ENCODE measurements at places on chromosomes 5 and 9. TPM values are rescaled to one million over a fixed set of nuclear protein-coding genes. Genes with fewer than 3 reads are reported as not detected.

The ADAMTS19 gene
- not detected for total RNA-seq

The CCDC69 gene
- 10.5 TPM for total RNA-seq

The ROR2 gene
- total RNA-seq: 13.8 TPM

The TSSK1B gene
- 0.72 TPM for total RNA-seq

The PROB1 gene
- total RNA-seq: 1.2 TPM

The CDH9 gene
- total RNA-seq: not detected

The FUT7 gene
- total RNA-seq: not detected

The EGFL7 gene
- total RNA-seq: 3.3 TPM

The TLX3 gene
- not detected for total RNA-seq

The SERINC5 gene
- total RNA-seq: 96.3 TPM

The FGF10 gene
- 1.8 TPM for total RNA-seq

The LCN1 gene
- total RNA-seq: not detected

DNA sequence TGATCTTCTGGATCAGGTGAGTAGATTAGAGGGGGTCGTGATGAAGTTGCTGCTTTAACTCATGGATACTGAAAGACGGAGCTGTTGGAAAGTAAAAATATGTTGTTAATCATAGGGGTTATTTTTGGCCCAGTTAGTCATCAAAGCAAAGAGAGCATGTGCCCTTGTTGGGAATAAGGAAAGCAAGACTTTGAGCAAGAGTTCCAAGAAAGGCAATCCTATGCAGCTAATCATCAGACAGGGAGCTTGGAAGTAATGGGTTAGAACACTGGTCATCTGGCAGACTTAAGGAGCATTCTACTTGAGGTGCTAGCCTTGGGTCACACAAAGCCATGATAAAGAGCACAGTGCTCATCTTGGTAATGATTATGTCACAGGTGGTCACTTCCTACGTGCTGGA lies 18.3 kb downstream of the ASPN start:
- DNase-seq: peak; percentile 77

DNA sequence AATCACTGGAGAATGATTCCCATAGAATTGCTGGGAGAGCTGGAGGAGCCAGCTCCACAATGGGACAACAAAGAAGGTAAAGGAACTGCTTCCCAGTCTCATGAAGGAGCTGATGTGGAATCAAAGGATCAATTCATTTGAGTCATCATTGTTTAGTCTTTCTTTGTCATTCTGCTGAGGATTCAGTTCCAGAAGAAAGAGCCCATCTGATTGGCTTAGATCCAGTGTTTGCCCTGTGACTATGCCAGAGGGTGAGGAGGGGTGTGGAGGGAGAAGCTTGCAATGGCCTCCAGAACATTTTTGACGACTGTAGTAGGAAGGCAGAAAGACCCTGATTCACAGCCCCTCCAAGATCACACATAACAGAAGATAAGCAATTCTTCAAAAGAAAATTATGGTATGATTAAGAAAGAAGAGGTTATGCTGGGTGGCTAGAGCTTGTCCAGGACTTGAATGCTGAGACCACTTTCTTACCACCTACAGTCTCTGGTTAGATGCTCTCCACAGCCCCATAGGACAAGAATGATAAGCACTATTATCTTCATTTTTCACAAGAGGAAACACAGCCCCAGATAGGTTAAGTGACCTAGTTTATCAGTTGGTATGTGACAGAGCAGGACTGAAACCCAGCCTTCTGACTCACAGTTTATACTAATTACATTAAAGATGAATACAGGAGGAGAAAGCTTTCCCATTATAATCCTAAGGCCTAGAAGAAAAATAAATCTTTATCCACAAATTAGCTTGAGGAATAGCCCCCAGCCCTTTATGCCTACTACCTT lies 363.1 kb downstream of the PRELID2 start:
- DNase-seq: no peak

- DNase-seq: peak; percentile 55
Observed at GRCh38 chr5:177105691-177106476, 19.2 kb downstream of the FGFR4 start.

- peak; percentile 54 for DNase-seq
Observed at GRCh38 chr5:59222687-59223511, 640.0 kb downstream of the RAB3C start.

- DNase-seq: no peak
Observed at GRCh38 chr5:157020511-157021222, 38.2 kb downstream of the HAVCR1 start.

- DNase-seq: no peak
Observed at GRCh38 chr5:60372786-60373185, 327.2 kb downstream of the DEPDC1B start.

DNA sequence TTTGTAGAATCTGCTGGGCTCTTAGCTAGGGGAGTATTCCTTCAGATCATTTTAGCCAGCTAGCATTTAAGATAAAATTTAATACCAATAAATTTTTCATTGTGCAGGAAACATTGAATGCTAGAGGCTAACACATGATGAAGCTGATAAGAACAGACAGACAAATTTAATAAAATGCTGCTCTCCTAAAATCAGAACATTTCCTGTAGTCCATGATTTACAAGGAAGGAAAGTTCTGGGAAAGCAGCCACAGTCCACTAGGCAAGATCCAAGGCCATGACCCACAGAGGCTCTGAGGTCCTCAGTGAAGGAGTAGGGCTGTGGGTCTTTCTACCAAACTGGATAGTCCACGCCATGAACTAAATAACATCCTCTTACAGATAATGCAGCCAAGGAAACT lies 253.0 kb downstream of the ICE1 start:
- DNase-seq: no peak

DNA sequence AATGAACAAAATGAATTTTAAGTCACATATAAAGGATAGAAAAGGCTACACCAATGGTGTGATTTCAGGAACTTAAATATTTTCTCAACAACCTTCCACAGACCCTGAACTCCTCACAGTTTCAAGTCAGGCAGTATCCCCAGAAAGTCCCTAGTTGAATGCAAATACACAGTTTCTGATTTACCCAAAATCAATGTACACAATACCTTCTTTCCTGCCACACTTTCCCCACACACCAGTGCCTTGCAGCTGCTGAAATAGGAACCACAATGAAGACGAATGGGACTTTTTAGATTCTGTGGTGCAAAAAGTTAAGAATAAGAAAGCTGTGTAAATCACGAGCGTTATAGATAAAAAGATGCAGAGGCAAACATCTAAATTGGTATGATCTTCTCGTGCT lies 552.4 kb upstream of the MEF2C start:
- DNase-seq: no peak

GRCh38 chr5:34460496-34460895 lies 195.6 kb upstream of the RAI14 start:
- DNase-seq: no peak

DNA sequence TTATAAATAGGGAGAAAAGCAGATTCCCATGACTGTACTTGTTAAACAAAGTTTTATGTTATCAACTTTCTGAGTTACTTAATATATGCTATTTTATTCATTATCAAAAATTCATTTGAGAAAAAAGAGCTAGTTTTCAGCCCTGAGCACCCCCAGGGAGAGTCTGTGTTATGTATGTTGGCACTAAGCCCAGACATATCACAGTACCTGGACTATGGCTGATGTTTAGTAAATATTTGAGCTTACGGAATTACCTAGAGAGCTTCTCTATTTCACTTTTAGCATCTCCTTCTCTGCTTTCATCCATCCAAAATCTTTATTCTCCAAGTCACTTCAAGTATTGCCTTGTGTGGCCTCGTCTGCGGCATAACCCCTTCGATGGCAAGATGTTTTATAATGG lies 225.9 kb upstream of the PCSK5 start:
- no peak for DNase-seq

DNA sequence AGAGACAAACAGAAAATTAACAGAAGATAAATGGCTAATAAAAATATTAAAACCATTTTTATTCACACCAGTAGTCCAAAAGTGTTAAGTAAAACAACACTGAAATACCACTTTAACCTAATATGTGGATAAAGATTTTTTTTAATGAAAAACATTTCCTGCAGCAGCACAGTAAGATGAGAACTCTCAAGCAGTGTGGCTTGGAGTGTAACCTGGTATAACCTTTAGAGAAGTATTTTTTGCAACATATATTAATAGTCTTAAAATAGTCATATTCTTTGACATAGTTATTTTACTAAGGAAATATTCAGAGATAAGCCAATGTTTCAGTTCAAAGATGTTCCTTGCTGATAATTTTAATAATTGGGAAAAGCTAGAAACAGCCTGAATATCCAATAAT lies 644.4 kb downstream of the PDE4D start:
- no peak for DNase-seq

- DNase-seq: peak; percentile 5
Observed at GRCh38 chr5:156149213-156149612, 177.8 kb upstream of the SGCD start.

DNA sequence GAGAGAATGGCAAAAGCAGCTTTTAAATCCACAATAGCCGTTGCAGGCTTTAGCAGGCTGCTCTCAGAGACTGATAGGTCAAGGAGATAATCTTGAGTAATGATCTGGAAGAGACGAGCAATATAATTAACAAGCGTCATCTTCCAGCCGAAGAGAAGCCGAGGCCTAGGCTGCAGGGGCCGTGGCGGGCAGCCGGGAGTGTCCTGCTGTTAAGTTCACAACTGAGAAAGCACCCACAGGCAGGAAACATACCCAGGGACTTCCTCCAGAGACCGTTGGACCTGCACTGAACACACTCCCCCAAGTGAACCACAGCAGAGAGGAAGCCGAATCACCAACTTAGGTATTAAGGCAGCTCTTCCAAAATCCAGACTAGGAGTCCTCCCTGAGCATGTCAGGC lies 182.3 kb downstream of the IRX2 start:
- no peak for DNase-seq

GRCh38 chr9:94817291-94818177 lies 91.0 kb downstream of the AOPEP start:
- DNase-seq: no peak

- DNase-seq: peak; percentile 79
Observed at GRCh38 chr9:35341585-35341984, 148.3 kb upstream of the RUSC2 start.

- no peak for DNase-seq
Observed at GRCh38 chr5:164361986-164362385, 856.6 kb downstream of the MAT2B start.

GRCh38 chr5:113236536-113237288 lies 198.1 kb downstream of the TSSK1B start:
- no peak for DNase-seq

DNA sequence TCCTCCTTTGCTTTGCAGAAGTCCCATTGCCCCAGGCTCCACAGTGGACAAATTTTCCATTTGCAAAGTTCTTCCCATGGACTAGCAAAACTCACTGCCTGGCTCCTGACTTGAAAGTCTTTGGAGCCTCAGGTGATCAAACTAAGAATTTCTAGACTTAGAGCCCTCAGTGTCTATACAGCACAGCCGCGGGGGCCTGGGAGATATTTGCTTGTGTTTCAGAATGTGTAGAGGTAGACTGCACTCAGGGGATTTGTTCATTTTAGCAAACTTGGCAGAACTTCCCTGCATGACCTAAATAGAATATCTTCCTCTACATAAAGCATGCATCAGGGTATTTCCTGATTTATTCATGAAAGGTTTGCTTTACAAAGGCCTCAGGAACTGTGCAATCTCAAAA lies 384.2 kb upstream of the ZNF462 start:
- no peak for DNase-seq

GRCh38 chr5:56538580-56538979 lies 276.8 kb upstream of the MAP3K1 start:
- no peak for DNase-seq

DNA sequence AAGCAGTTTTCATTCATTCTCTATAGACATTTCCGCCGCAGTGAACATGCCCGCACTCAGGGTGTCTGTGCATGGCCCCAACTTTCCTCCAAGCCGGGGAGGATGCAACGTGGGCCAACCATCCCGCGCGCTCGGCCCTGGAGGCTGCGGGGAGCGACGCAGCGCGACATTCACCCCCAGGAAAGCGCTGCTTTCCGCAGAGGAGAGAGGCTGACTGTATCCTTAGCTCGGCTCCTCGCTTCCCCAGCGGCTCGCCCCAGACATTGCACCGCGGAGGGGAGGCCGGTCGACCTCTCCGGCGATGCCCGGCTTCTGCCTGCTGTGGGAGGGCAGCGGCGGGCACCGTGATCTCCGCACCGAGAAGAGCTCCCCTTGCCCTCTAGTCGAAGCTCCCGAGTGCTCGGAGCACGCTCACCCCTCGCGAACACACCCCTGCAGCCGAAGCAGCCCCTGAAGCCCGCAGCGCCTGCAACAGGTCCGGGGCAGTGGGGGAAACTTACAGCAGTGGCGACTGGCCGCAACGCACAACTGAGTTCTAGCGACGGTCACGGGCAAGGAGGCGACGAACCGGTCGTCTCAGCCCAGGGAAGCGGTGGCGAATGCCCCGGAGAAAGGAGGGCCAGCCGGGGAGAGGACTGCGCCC lies 600 bp downstream of the ENC1 start:
- peak; percentile 72 for DNase-seq

GRCh38 chr9:90088856-90089255 lies 484.0 kb downstream of the GADD45G start:
- no peak for DNase-seq

DNA sequence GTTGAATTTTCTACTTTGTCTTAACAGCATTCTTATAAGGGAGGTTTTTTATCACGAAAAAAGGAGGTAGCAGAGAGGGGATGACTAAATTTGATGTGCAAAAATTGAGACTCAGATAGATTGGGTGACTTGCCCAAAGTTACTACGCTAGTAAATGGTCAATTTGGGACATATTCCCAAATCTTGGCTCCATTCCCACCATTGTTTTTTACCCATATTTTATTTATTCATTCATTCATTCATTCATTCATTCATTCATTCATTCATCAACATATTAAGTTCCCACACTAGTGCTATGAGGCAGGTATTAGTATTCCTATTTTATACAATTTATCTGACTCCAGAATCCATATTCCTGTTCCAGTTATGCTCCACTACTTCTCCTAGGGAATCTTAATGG lies 85.6 kb downstream of the HACD4 start:
- DNase-seq: no peak

- DNase-seq: no peak
Observed at GRCh38 chr9:73573235-73573634, 421.6 kb downstream of the ANXA1 start.

GRCh38 chr5:139631520-139632165 lies 16.5 kb upstream of the CXXC5 start:
- no peak for DNase-seq

DNA sequence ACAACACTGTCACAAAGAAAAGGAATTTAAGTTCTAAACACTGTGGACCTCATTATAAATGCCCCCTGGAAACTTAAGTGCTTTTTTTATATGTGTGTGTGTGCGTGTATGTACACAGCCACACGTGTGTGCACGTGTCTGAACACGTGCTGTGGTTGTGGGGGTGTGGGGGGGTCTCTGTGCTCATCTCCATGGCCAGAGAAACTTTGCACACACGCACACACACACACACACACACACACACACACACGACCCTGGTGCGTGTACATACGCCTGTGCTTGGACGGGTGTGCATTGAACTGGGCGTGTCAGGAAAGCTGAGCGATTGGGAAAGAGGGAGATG lies 27.9 kb downstream of the AMBP start:
- no peak for DNase-seq

- DNase-seq: no peak
Observed at GRCh38 chr5:83418356-83419321, 52.9 kb upstream of the VCAN start.

DNA sequence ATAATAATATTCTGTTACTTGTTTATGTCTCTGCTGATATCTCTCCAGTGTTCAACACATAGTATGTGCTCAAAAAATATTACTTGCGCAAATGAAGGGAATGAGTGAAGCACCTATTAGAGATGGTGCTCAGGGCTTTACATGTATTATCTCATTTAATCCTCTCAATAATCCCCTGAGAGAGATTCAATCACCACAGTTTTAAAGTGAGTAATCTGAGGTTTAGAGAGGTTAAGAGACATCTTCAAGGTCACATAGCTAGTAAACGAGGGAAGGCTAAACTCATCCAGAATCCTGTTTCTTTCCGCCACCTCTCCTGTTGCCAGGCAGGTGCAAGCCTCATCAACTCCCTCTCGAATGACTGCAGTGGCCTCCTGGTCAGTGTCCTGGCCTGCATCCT lies 82.0 kb downstream of the UGCG start:
- DNase-seq: peak; percentile 62

Measured in osteoblast (primary cell).